ENCODE measurements at places on chromosomes 13 and 19. TPM values are rescaled to one million over a fixed set of nuclear protein-coding genes. Genes with fewer than 3 reads are reported as not detected.

DNA sequence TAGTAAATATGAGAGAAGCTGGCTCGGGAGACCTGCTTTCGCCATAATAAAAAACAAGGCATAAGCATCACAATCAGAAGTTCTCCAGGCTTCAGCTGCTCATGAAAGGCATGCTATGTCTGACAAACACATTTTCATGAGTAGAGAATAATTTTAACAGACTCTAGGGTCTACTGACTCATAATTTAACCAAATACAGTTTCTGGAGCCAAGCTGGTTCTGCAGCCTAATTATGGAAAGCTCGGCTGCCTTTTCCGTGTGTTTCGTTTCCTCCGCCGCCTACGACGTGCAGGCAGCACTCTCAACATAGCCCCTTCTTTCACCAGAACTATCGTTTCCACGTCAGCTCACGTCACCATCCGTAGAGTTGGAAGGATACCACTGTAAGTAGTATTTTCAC, 5.7 kb downstream of the MCF2L start:
- peak; percentile 10 for DNase-seq

DNA sequence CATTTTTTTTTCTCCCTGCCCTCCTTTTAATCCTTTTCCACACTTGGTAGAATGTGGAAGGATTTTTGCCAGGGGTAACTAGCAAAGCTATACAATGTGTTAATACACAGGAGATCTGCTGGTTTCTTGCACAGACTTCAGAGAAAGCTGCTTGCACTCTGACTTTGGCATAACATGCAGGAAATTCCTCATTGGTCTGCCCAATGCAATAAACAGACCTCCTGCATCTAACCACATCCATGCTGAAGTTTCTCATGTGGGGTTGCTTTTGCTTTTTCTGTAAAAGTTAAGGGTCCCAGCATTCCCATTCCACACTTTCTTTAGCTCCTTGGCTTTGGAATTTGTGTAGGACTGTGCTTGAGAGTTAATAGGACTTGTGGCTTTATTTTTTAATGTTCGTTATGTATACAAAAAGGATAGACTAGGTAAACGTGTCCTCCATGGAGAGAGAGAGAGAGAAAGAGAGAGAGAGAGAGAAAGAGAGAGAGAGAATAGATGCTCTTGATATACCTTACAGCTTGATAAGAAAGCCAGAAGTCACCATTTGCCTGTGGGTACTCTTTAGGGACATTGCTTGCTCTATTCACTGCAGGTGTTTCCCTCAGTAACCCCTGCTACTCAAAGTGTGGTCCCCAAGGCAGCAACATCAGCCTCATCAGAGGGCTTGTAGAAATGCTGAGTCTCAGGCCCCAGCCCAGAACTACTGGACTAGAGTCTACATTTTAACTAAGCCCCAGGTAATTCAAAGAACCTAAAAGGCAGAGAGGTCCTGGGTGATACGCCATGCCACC, 170.5 kb downstream of the SHISA2 start:
- DNase-seq: no peak

- DNase-seq: no peak
Observed at GRCh38 chr13:57899096-57899495, 267.6 kb downstream of the PCDH17 start.

- no peak for DNase-seq
Observed at GRCh38 chr19:1874554-1875185, 10.6 kb downstream of the ABHD17A start.

Gene PCSK4
- total RNA-seq: 1.00 TPM

Gene MADCAM1
- total RNA-seq: 0.31 TPM
